ENCODE measurements at places on chromosomes 7 and 10.

GRCh38 chr7:609365-609764 lies 89.7 kb upstream of the PDGFA start:
- no peak for ATAC-seq

DNA sequence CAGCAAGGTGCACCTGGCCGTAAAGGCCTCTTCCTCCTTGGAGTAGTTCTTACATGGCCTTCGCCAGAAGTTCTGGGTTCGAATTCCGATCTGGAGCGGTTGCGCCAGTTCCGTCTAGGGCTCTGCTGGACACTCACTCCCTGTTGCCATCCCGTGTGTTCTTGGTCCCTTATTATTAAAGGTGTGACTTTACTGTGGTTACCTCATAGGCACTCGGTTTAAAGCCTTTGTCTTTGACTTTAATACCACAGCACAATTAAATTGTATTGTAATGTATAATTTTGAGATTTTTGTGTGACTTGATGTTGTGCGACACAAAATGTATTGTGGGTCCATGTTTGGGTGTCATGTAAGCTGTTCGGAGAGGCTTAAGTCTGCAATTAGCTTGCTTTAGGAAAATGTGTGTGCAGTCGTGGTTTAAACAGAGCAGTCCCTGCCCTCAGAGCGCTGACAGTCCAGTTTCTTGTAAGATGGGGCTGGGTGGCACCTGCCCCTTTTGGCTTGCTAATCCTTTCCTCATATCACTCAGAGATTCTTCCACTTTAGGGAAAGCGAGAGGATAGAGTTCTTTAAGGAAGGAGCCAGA lies 919 bp downstream of the INPP5F start:
- no peak for ATAC-seq

- ATAC-seq: peak; percentile 87
Measured at GRCh38 chr10:100267239-100268104, at the start of gene CWF19L1. TSS of gene CWF19L1 (minus strand) at chr10:100267638. CDS start at chr10:100267593, 45 bp downstream.

- ATAC-seq: no peak
Measured at GRCh38 chr7:12572941-12573575, 2.5 kb downstream of the SCIN start.

DNA sequence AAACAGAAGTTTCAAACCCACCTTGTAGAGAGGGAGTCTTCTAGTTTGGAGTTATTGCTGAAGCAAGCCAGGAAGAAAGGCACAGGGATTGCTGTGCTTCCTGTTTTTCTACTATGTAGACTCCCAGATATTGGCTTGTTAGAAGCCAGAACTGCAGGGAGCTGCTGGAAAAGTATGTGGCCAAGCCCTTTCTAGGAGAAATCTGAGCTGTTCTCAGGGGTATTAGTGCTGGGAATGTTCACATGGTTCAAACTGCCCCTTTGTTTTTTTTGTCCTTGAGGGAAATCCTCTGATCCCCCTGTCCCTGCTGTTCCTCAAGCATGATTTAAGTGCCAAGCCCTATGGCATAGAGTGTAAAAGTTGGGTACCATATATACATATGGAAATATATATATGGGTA lies 184.0 kb downstream of the CCDC7 start:
- ATAC-seq: no peak

GRCh38 chr10:27503498-27504006 lies 552 bp upstream of the RAB18 start:
- ATAC-seq: no peak
